ENCODE measurements at places on chromosomes 1 and 21.
A peak's percentile ranks its signal among the peaks of the same experiment; 100 is the strongest.

DNA sequence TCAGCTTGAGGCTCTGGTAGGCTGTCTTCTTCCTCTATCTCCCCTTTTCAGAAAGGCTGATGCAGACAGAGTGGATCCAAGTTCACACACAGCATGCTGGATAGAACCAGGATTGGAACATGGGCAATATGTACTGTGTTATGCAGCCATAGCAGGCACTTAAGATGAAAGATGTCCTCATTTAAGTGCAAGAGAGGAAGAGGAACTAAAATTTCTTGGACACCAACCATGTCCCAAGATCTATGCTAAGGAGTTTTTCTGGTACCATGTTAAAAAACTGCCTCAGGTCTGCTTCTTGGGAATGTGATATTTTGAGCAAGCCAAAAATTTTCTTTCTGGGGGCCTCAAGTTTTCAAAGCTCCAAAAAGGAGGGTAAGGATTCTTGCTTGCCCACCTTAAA is 1.2 kb downstream of the SDHB start:
- DNase-seq, result no peak

- no peak for DNase-seq
These were observed 530.9 kb downstream of the PTPRU start for GRCh38 chr1:29767088-29767685.

- DNase-seq, result no peak
These were observed 34.6 kb upstream of the HIVEP3 start for GRCh38 chr1:41953291-41953690.

- no peak for DNase-seq
These were observed 58.2 kb upstream of the LRRC8B start for GRCh38 chr1:89466307-89466930.

DNA sequence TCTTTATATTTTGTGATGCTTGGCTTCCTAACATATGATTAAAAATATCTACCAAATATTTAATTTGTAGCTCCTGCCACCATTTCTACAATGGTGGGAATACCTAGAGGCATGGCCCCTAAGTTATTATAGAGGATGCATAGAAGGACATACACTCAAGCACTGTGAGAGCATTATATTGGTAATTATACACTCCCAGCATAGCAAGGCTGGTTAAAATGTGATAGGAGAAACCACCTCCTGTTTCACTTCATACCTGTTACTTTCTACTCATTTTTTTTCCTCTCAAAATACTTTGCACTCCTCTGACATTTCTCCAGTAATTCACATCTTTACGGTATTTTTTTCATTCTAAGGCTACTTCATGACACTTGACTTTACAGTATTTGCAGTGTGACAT is 92.9 kb downstream of the HS2ST1 start:
- no peak for DNase-seq

DNA sequence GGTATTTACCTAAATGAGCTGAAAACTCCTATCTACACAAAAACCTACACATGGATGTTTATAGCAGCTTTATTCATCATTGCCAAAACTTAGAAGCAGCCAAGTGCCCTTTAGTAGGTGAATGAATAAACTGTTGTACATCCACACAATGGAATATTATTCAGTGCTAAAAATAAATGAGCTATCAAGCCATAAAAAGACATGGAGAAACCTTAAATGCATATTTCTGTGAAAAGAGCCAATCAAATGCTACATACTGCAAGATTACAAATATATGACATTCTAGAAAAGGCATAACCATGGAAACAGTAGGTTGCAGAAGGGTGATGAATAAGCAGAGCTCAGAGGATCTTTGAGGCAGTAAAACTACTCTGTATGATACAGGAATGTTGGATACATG is 23.3 kb downstream of the ABCB10 start:
- no peak for DNase-seq

DNA sequence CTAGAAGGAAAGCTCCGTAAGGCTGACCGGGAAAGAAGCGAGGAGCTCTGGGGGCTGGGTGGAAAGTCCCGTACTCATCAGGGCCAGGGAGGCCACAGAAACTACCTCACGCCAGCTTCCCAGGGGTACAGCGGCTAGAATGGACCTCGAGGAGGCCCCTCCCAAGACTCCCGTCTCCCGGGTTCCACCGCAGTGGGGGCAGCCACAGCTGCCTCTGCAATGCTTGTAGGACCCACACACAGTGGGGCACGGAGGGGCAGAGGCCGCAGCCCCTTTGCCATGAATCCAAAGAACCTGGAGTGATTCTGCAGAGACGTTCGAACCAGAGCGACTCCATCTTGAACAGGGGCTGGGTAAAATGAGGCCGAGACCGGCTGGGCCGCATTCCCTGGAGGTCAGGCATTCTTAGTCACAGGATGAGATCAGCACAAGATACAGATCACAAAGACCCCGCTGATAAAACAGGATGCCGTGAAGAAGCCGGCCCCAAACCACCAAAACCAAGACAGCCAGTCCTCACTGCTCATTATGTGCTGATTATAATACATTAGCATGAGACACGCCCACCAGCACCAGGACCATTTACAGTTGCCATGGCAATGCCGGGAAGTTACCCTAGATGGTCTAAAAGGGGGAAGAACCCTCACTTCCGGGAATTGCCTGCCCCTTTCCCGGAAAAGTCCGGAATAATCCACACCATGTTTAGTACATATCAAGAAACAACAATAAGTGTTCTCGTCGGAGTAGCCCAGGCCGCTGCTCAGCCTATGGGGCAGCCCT is 1.6 kb upstream of the ANKRD65 start:
- DNase-seq, result no peak

DNA sequence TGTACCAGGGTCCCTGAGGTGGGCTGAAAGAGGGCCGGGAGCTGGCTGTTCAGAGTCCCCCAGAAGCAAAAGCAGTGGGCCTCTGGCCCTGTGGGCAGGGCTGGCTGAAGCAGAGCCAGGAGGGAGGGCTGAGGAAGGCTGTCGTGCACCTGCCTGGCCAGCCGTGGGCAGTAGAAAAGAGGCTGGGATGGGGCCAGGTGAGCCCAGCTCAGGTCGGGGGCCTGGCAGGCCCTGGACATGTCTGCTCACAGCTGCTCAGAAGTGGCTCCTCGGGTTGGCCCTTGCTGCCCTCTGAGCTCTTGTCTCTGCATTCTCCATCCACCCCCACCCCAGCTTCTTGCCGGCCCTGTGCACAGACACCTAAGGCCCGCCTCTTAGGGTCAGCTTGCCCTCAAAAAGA is 60.0 kb downstream of the TCP10L start:
- DNase-seq, result no peak

GRCh38 chr1:2076826-2077225 is 26.6 kb downstream of the PRKCZ start:
- no peak for DNase-seq

GRCh38 chr1:226821719-226822085 is 48.7 kb upstream of the PSEN2 start:
- DNase-seq, result no peak

DNA sequence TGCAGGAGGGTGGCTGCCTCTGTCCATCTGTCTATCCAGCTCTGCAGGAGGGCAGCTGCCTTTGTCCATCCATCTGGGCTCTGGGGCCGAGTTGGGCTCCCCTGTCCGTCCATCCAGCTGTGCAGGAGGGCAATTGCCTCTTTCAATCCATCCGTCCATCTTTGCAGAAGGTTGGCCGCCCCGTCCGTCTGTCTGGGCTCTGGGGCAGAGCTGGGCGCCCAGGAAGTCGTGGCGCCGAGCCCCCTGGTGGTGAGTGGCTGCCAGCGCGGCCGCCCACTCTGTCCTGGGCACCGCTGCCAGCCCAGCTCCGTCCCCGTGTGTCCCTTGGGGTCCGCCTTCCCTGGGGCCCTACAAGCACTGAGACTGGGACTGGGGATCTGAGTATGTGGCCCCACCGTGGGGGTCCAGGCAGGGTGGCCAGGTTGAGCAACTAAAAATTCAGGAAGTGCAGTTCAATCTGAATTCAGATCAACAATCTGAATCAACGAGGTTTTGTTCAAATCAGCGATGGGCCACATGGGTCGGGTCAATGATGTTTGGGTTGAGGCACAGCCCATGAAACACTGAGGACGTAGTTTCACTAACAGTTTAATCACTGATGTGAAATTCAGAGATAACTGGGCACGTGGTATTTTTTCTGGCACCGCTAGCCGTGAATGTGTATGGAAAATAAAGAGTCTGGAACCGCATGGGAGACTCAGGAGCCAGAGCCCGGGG is 99.1 kb upstream of the ACTRT2 start:
- DNase-seq, result no peak

- DNase-seq, result no peak
These were observed 123.6 kb upstream of the C1orf174 start for GRCh38 chr1:4023678-4024077.

DNA sequence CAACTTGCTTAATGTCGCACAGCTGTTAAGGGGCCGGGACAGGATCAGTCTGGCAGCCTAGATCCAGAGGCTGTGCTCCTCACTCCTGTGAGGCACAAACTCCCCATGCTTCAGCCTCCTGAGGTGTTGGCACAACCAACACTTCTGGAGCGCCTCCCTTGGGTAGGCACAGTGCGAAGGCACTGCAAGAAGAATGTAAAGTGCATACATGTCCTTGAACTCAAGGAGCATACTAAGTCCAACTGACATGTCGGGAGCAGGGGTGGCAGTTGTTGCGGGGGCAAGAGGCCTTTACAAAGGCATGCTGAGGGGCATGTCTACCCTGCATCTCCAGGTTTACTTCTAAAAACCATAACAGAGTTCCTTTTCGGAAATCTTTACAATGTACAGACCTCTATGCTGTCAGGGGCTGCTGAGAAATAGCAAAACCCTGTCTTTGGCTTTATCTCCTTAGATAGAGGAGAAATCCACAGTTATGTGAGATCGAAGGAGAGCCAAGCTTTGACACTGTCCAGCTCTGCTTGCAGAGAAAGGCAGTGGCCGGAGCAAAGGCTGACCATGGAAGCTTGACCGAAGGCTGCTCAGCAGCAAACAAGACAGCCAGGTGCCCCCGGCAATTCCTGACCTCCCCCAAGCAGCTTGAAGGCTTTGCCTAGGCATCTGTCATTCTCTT is 93.9 kb downstream of the CDC7 start:
- DNase-seq, result no peak

GRCh38 chr1:26163684-26164035 is 4.8 kb downstream of the FAM110D start:
- DNase-seq, result no peak

DNA sequence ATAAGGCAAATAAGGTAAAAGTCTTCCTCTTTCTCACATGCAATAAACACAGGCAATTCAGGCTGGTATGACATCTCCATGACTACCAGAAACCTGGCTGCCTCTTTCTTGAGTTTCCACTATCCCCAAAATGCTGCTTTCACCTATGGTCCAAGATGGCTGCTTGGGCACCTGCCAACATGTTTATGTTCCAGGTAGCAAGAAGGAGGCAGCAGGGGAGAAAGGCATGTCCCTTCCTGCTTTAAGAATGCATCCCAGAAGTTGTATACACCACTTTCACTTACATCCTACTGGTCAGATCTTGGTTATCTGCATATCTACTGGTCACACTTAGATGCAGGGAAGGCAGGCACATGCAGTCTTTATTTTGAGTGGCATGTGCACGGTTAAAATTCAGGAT is 19.4 kb upstream of the ACOT11 start:
- DNase-seq, result no peak

DNA sequence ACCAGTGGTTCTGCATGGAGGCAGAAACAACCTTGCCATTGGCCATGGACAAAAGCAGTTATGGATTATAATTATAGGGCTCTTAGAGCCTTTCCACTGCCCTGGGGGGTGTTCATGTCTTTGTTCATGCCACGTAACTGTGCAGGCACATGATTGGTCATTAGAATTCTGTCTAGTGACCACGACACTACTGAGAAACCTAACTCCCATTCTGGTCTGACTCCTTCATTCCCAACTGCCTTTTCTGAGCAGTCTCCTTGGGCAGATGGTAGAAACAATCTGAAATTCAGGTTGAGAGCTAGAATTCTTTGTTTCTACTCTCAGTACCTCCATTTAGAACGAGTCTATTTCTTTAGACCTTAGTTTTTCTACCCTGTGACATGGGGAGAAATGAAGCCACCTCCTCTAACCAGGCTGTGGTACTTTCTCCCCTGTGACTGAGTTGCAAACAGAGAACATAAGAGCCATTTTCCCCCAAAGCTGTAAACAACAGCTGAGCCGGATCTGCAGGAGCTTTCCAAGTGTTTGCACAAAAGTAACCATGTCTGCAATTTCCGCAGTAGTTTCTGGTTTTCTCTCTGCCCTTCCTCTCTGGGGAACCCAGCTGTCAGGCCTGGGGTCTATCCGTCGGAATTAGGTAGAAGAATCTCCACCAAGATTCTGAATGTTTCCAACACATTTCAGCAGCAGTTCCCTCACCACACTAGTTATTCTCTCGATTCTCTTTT is 37.7 kb upstream of the IPO9 start:
- peak; percentile 80 for DNase-seq

DNA sequence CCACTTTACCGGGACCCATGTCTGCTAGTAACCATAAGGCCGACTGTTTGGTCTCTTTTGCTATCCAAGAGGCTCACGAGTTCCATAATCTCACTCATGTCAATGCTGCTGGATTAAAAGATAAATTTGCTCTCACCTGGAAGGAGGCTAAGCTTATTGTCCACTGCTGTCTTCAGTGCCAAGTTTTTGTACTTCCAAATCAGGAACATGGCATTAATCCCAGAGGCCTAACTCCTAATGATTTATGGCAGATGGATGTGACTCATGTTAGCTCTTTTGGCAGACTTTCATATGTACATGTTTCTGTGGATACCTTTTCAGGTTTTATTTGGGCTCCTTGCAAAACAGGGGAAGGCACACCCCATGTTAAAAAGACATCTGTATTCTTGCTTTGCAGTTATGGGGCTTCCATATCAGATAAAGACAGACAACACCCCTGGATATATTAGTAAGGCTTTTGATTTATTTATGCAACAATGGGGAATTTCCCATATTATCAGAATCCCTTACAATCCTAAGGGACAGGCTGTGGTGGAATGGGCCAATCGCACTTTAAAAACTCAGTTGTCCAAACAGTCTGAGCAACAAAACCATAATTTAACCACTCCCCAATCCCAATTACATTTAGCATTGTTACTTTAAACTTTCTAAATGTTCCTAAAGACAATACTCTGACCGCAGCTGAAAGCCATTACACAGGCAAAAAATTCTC is 162.7 kb downstream of the IER5 start:
- DNase-seq, result peak; percentile 75

DNA sequence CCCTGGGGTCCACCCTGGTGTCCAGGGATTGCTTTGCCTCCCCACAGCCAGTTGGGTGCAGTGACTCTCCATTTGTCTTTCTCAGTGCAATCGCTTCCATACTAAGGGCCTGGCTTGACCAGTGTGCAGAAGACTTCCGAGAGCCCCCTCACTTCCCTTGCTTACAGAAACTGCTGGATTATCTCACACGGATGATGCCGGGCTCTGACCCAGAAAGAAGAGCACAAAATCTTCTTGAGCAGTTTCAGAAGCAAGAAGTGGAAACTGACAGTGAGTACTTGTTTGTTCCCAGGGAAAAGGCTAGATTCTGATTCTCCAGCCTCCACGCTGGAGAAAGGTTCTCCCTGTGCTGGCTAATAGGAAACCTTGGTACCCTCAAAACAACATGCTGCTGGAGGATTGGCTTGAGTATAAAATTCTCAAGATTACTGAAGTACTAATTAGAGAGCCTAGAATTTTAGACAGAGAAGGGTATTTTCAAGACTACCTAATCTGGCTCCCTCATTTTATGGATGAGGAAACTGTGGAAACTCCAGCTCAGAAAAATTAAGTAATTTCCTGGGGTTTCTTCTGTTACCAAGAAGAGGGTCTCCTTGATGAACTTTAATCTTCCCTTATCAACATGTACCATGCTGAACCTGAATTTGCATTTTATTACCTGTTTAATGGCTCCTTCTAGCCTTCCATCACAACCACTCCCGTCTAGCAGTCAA is 75.8 kb downstream of the RGL1 start:
- DNase-seq, result no peak

GRCh38 chr1:75133750-75134646 is at the start of gene LHX8:
Gene LHX8, plus strand, starts transcription at chr1:75134388. Its CDS starts 2,227 bp downstream, at chr1:75136615.
- DNase-seq, result peak; percentile 37

GRCh38 chr1:154463512-154463990 is 38.5 kb upstream of the TDRD10 start:
- DNase-seq, result no peak

Data from COR-L47 (cell line).